Activated T-helper 2 cell treated with anti-CD3 and anti-CD28 coated beads, Interferon-gamma antibody, Interleukin-2, Interleukin-4, amounts not matched to agents 10 μg/mL and 5 μg/mL and 100 μg/mL, durations not matched to agents 14 hours and 24 hours and 36 hours (primary cell): ENCODE measurements at places on chromosomes 6 and 20. TPM values are rescaled to one million over a fixed set of nuclear protein-coding genes. Genes with fewer than 3 reads are reported as not detected.

Gene BANF2
- not detected in 2 replicates for total RNA-seq

- no peak for DNase-seq
- H3K27ac ChIP-seq, result peak overlapping the region; percentile 93
- H3K4me3 ChIP-seq, result peak overlapping the region; percentile 91
- peaks cover 3% of the 10 kb centered on the region for H3K27me3 ChIP-seq
Observed at GRCh38 chr6:90293319-90293953, 3.2 kb downstream of the BACH2 start.

DNA sequence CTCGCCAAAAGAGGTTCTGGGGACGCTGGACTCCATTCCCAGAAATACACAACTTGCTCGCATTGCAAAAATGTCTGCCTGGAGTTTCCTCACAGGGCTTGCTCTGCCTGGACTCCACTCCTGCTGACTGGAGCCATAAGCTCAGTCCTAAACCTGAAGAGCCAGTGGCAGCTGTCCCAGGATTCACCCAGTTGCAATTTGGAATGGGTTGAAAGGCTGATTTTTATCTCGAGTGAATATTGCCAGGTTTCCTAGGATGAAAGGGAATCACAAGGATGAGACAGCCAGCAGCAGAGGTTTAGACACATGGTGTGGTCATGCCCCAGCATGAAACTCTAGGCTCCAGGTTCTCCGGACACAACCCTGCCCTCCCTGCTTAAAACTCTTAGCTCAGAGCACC, 223.3 kb downstream of the BMP7 start:
- H3K4me1 ChIP-seq, result no peaks in the 10 kb centered on the region
- no peak overlapping the region for H3K4me3 ChIP-seq
- no peaks in the 10 kb centered on the region for H3K36me3 ChIP-seq
- H3K27me3 ChIP-seq, result no peaks in the 10 kb centered on the region
- DNase-seq, result no peak

DNA sequence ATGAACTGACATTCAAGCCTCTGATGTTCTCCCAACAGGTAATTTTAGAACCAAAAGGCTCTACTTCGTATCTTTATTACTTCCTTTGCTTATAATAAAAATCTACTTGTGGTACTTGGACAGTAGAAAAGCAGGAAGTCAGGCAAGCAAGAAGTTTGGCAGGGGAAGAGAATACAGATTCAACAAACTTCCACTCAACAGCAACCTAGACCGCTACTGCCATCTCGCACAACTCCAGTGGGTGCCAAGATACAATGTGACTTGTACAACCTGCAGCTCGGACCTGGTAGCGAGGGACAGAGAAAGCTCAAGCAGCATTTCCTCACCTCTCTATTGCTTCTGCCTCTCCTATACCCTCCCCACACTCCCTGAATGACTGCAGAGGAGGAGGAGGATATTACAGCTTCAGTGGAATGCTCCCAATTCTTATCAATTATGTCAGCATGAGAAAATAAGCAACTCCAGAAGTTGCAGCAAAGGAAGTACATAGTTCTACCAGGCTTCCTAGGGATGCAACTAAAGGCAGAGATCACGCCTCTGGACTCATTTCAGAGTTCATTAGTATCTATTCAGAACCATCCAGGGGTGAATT, 76.5 kb downstream of the MBOAT1 start:
- no peak overlapping the region for H3K27ac ChIP-seq
- peaks cover 74% of the 10 kb centered on the region for H3K36me3 ChIP-seq
- H3K4me1 ChIP-seq, result peaks cover 18% of the 10 kb centered on the region
- H3K4me3 ChIP-seq, result no peak overlapping the region
- no peaks in the 10 kb centered on the region for H3K27me3 ChIP-seq
- DNase-seq, result no peak

DNA sequence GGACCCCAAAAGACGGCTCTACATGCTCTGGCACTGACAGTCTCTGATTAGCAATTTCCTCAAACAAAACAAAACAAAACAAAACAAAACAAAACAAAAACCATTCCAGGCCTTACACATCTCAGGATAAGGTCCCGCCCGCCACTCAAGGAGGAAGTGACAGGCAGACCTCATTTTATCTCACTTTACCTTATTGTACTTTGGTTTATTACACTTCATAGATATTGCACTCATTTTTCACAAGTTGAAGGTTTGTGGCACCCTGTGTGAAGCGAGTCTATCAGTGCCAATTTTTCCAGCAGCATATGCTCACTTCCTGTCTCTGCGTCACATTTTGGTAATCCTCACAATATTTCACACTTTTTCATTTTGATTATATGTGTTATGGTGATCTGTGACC, 15.2 kb downstream of the ZBP1 start:
- peaks cover 14% of the 10 kb centered on the region for H3K27me3 ChIP-seq
- no peak for DNase-seq
- H3K27ac ChIP-seq, result no peak overlapping the region
- H3K36me3 ChIP-seq, result no peaks in the 10 kb centered on the region
- no peak overlapping the region for H3K4me3 ChIP-seq

DNA sequence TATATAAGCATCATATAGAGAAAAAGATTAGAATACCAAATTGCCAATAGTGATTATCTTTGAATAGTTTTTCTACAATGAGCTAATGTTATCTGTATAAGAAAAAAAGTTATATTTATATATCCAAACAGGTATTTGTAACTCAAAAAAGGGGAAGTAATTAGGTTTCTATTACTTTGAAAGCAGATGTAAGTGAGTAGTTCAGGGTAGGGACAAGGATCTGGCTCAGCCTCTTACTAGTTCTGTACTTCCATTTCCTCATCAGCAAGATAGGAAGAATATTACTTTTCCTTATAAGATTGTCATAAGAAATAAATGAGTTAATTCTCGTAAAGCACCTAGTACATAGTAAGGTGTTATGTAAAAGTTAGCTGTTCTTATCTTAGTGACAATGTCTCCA, 32.2 kb downstream of the AHI1 start:
- H3K27me3 ChIP-seq, result no peaks in the 10 kb centered on the region
- DNase-seq, result no peak
- H3K4me1 ChIP-seq, result peaks cover 21% of the 10 kb centered on the region
- no peak overlapping the region for H3K4me3 ChIP-seq
- H3K36me3 ChIP-seq, result peaks cover 90% of the 10 kb centered on the region
- no peak overlapping the region for H3K27ac ChIP-seq

Gene C20orf141
- total RNA-seq, result not detected in 2 replicates

GRCh38 chr20:58293453-58293852, 16.1 kb upstream of the RAB22A start:
- peaks cover 12% of the 10 kb centered on the region for H3K4me1 ChIP-seq
- no peak overlapping the region for H3K27ac ChIP-seq
- H3K4me3 ChIP-seq, result no peak overlapping the region

GRCh38 chr6:115717472-115717871, 343.2 kb downstream of the FRK start:
- H3K36me3 ChIP-seq, result no peaks in the 10 kb centered on the region
- no peak overlapping the region for H3K27ac ChIP-seq
- no peak for DNase-seq
- H3K27me3 ChIP-seq, result no peaks in the 10 kb centered on the region
- no peak overlapping the region for H3K4me3 ChIP-seq
- H3K4me1 ChIP-seq, result peaks cover 2% of the 10 kb centered on the region

GRCh38 chr20:23139524-23139923, 53.4 kb upstream of the CD93 start:
- no peak overlapping the region for H3K4me3 ChIP-seq
- H3K27me3 ChIP-seq, result no peaks in the 10 kb centered on the region
- no peaks in the 10 kb centered on the region for H3K36me3 ChIP-seq
- no peak overlapping the region for H3K27ac ChIP-seq
- peaks cover 38% of the 10 kb centered on the region for H3K4me1 ChIP-seq

- no peak overlapping the region for H3K27ac ChIP-seq
- H3K36me3 ChIP-seq, result peaks cover 3% of the 10 kb centered on the region
- no peak for DNase-seq
Observed at GRCh38 chr6:35014786-35015185, 125.7 kb downstream of the ANKS1A start.

- H3K36me3 ChIP-seq, result no peaks in the 10 kb centered on the region
- DNase-seq, result no peak
- H3K4me1 ChIP-seq, result no peaks in the 10 kb centered on the region
- no peak overlapping the region for H3K27ac ChIP-seq
- no peak overlapping the region for H3K4me3 ChIP-seq
- H3K27me3 ChIP-seq, result peaks cover 7% of the 10 kb centered on the region
Observed at GRCh38 chr20:58182521-58183140, 45.8 kb downstream of the ANKRD60 start.

GRCh38 chr6:42315991-42316970, 98.6 kb upstream of the MRPS10 start:
- peak overlapping the region; percentile 90 for H3K27ac ChIP-seq
- no peak overlapping the region for H3K4me3 ChIP-seq
- no peaks in the 10 kb centered on the region for H3K27me3 ChIP-seq

GRCh38 chr6:161351858-161352257, 78.0 kb upstream of the AGPAT4 start:
- no peak overlapping the region for H3K27ac ChIP-seq
- DNase-seq, result no peak
- H3K36me3 ChIP-seq, result no peaks in the 10 kb centered on the region
- H3K4me3 ChIP-seq, result no peak overlapping the region

GRCh38 chr20:21272679-21273078, 30.5 kb upstream of the XRN2 start:
- H3K36me3 ChIP-seq, result no peaks in the 10 kb centered on the region
- H3K4me3 ChIP-seq, result no peak overlapping the region
- peaks cover 6% of the 10 kb centered on the region for H3K27me3 ChIP-seq
- H3K27ac ChIP-seq, result no peak overlapping the region
- no peaks in the 10 kb centered on the region for H3K4me1 ChIP-seq
- no peak for DNase-seq

- H3K27ac ChIP-seq, result no peak overlapping the region
- H3K36me3 ChIP-seq, result no peaks in the 10 kb centered on the region
- H3K4me3 ChIP-seq, result no peak overlapping the region
- H3K27me3 ChIP-seq, result peaks cover 10% of the 10 kb centered on the region
Observed at GRCh38 chr20:37282556-37282955, 6.9 kb upstream of the MANBAL start.

Gene RIN2
- not detected in 2 replicates for total RNA-seq

DNA sequence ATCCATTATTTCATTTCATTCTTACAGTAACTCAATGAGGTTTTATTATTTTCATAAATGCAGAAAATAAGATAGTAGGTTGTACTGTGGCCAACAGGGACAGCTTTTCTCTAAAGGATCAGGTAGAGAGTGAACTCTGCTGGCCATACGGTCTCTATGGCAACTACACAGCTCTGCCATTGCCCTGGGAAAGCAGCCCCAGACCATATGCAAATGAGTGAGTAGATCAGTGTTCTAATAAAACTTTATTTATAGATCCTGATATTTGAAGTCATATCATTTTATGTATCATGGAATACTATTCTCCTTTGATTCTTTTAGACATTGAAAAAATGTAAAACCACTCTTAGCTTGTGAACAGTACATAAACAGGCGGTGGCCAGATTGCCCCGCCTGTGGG, 192.5 kb upstream of the RREB1 start:
- no peak overlapping the region for H3K4me3 ChIP-seq
- no peak overlapping the region for H3K27ac ChIP-seq
- DNase-seq, result no peak
- peaks cover 24% of the 10 kb centered on the region for H3K4me1 ChIP-seq
- H3K36me3 ChIP-seq, result no peaks in the 10 kb centered on the region

Gene CFAP61
- 0.32 TPM in 1 of 2 replicates, not detected in the other for total RNA-seq

DNA sequence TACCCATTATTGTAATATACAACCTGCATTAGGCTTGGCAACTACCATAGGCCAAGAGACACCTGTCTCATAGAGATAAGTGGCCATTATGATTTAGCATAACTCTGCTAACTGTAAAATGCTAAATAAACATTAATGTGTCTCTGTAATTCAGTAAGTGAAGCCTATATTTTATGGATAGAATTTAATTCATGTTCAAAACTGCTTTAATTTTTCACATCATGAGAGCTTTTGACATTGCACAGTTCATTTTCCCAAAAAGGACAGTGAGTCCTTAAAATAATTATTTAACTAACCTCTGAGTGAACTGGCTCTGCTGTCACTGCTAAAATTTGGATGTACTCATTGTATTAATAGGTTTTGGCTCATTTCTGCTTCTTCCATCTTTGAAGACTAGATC, 41.4 kb upstream of the TMX4 start:
- H3K36me3 ChIP-seq, result no peaks in the 10 kb centered on the region
- no peak overlapping the region for H3K27ac ChIP-seq
- H3K4me3 ChIP-seq, result no peak overlapping the region
- no peak for DNase-seq
- H3K4me1 ChIP-seq, result no peaks in the 10 kb centered on the region

DNA sequence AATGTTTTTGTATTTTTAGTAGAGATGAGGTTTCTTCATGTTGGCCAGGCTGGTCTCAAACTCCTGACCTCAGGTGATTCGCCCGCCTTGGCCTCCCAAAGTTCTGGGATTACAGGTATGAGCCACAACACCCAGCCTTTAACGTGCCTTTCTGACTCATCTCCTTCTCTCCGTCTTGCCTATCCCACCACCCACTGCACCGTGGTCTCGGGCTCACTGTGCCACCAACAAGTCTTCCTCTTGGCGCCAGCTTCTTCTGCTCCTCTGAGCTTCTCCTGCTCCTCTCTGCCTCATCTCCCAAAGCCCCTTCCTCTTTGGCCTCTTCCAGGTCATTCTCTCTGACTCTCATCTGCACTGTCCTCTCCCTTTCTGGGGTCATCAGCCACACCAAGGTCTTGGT, 41.0 kb downstream of the TMEM242 start:
- H3K27ac ChIP-seq, result peak overlapping the region; percentile 0
- H3K4me3 ChIP-seq, result no peak overlapping the region
- no peak for DNase-seq
- H3K36me3 ChIP-seq, result no peaks in the 10 kb centered on the region
- peaks cover 5% of the 10 kb centered on the region for H3K4me1 ChIP-seq
- H3K27me3 ChIP-seq, result no peaks in the 10 kb centered on the region

Gene LY6G6C
- not detected in 2 replicates for total RNA-seq

GRCh38 chr6:150694889-150695288, 95.2 kb downstream of the PLEKHG1 start:
- H3K4me3 ChIP-seq, result no peak overlapping the region
- no peak for DNase-seq
- no peaks in the 10 kb centered on the region for H3K36me3 ChIP-seq
- H3K27ac ChIP-seq, result no peak overlapping the region

Gene TGM3
- total RNA-seq, result not detected in 2 replicates

DNA sequence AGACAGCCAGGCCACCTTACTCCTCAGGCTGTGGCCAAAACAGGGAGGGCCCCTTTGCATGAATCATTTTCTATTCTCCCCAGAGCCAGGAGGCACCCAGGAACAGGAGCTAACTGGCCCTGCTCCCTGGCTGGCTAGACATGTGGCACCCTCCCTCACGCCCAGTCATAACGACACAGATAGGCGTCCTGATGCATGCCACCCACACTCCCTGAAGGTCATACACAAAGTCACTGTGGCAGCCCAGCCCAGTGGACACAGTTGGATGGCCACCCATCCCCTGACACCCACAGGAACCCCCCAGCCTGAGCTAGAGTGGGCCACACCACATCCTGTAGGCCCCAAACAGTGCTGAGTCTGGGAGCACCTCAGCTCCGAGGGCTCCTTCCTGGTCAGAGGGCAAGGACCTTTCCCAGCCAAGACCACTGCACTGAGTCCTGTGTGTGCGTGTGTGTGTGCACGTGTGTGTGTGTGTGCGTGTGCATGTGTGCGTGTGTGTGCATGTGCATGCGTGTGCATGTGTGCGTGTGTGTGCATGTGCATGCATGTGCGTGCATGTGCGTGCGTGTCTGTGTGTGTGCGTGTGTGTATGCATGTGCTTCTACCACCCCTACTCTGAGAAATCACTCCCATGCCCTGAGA, 21.6 kb downstream of the TFEB start:
- no peak overlapping the region for H3K27ac ChIP-seq
- H3K4me3 ChIP-seq, result no peak overlapping the region
- no peaks in the 10 kb centered on the region for H3K27me3 ChIP-seq
- H3K4me1 ChIP-seq, result peaks cover 11% of the 10 kb centered on the region
